HEK293T (cell line): ENCODE measurements at places on chromosomes 12 and 14.

GRCh38 chr14:21989090-21989489 lies 315.5 kb upstream of the OR4E1 start:
- no peak for DNase-seq

DNA sequence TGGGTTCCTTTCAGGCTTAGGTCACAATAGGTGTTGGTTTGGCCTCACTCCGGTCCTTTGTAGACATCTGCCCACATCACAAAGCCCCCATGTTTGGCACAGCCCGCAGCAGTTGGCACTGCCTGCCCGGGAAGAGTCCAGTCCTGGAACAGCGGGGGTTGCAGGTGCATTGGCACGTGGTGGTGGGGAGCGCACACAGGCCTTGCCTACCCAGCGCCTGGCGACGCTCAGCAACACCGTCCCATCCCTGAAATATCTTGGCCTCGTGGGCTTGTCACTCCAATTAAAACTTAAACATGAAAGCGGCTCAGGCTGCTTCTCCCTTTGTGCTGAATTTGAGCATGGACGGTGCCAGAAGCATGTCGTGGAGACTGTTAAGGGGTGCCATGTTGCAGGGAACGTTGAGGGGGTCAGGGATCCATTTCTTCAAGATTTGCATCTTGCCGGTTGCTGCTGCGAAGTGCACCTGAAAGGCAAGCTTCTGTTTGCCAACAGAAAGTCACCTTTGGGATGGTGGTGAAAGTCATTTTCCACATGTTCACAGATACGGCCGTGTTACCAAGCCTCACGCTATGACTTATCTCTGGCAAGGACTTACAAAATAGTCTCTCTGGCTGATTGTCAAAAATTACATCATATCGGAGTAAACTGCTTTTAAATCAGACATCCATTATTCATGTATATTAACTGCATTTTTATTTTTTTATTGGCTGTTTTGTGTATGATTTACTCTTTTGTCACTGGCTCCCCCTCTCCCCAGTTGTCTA lies 91.5 kb downstream of the FBXW8 start:
- DNase-seq, result no peak

DNA sequence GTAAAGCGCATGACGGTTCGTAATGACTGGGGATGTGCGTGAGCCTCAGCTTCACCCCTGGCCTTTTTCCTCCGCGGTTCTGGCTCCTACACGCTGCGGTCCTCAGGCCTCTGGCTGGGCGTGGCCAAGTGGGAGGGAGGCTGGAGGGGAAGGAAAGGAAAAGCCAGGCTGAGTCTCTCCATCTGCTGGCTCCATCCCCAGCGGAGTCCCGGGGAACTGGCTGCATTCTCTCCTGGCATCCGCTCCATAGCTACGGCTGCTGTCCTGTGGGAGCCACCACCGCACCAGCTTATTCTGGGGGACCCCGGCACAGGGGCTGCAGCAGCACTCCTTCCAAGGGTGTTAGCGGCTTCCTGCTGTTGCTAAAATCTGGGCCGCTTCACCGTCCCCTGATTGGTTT lies 68.2 kb upstream of the SLC24A4 start:
- DNase-seq, result peak; percentile 35

- DNase-seq, result no peak
Observed at GRCh38 chr14:78631551-78631950, 461.4 kb downstream of the NRXN3 start.

GRCh38 chr14:44896275-44897040 lies 65.3 kb downstream of the KLHL28 start:
- no peak for DNase-seq

GRCh38 chr14:68574906-68575305 lies 218.0 kb downstream of the ZFP36L1 start:
- no peak for DNase-seq

GRCh38 chr14:90608281-90608680 lies 207.9 kb downstream of the TTC7B start:
- no peak for DNase-seq

DNA sequence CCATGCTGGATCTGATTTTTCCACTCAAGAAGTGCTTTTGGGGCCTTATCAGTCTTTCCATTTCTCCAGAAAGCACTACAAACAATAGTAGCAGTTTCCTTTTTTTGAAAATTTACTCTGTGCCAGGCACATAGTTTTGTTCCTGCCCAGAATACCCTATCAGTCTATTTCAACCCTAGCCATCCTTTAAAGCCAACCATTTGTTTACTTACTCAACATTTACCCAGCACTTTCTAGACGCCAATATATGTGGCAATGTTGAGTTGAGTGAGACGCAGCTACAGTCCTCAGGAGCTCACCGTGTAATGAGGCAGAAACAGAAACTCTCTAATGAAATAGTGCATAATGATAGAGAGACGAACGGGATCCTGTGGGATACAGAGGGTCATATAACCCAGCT lies 32.9 kb upstream of the CHST11 start:
- DNase-seq, result no peak

DNA sequence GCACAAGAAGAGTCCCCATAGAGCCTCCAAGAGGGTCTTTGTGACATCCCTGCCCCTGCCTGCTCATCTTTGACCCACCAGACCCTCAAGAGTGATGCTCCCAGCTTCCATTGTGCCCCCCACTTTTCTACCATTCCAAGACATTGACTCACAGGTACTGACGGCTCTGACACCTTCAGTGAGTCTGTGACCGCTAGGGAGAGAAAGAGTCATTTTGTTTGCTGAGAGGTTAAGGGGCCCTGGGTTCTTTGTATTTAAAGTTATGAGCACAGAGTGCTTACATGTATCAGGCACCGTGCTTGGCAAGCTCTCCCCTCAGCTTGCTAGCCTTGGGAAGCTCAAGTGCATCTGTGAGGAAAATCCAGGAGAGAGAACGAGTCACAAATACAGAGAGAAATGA lies 7.1 kb upstream of the KRT82 start:
- DNase-seq, result no peak
